ENCODE measurements at places on chromosomes 3 and 15.

- no peak for DNase-seq
Measured at GRCh38 chr15:73621286-73621826, 11.8 kb downstream of the NPTN start.

DNA sequence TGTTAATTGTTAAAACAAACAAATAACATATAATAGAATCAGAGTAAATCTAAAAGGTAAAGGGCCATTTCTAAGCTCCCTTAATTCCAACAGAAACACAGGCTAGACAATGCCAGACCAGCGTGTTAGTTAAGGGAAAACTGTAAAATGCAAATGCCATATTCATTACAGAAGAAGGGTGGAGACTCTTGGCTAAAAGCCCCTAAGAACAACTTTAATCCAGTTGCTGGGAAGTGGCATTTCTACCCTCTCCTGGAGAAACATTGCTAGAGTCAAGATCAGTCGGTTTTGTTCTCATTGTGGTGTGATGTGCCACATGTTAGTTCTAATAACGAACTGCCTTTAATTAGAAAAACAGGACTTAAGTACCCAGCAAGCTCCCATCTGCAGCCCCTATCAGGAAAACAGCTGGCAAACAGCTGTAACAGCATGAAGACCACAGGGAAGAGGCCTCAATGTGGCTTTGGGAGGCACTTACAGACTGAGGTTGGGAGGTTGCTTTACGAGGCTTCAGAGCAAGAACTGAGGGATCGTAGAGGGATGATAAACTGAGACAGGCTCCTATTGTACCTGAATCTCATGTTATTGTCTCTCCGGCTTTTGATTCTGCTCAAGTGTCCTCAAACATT is 1134.8 kb downstream of the ROBO1 start:
- no peak for DNase-seq

- no peak for DNase-seq
Measured at GRCh38 chr15:79535536-79535935, 103.4 kb downstream of the MINAR1 start.

GRCh38 chr15:33600212-33600611 is 289.4 kb downstream of the RYR3 start:
- DNase-seq, result no peak

DNA sequence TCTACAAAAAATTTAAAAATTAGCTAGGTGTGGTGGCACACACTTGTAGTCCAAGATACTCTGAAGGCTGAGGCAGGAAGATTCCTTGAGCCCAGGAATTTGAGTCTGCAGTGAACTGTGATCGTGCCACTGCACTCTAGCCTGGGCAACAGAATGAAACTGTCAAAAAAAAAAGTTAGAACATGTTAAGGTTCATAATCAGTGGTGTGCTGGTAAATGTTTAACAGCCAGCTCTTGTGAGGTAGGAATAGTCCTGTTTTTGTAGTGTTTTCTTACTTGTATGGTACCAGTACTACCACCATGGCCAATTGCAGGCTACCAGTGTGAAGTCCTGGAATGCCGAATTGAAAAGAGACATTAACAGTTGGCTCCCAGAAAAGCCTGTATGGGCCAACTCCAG is 50.7 kb downstream of the ATG7 start:
- DNase-seq, result no peak

- no peak for DNase-seq
Measured at GRCh38 chr15:41914411-41914810, 20.6 kb upstream of the SPTBN5 start.

DNA sequence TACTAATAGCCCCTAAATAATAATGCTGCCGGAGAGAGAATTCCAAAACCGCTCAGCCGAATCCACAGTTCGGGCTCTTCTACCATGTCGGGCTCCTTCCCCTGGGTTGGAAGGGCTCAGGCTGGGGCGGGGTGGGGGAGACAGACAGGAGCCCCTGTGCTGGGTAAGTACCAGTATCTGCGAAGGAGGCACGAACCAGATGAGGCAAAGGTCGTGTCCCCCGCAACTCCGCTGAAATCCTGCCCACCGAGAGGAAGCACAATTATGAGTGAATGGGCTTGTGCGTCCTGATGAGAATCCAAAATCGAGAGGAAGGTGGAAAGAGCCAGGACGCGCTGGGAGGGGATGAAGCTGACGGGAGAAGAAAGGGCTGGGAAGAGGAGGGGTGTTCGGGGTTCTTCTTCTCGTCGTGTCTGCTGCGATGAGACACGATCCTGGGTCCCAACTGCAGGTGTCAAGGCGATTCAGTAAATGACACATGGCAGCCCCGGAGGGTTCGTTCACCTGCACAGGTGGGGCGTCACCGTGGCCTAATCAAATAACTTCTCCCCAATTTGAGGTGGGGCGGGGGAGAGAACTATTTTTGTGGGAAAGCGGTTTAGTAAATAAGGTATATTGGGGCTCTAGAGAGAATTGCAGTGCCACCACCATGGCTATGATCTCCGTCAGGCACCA is 707 bp upstream of the FAM81A start:
- DNase-seq, result no peak

DNA sequence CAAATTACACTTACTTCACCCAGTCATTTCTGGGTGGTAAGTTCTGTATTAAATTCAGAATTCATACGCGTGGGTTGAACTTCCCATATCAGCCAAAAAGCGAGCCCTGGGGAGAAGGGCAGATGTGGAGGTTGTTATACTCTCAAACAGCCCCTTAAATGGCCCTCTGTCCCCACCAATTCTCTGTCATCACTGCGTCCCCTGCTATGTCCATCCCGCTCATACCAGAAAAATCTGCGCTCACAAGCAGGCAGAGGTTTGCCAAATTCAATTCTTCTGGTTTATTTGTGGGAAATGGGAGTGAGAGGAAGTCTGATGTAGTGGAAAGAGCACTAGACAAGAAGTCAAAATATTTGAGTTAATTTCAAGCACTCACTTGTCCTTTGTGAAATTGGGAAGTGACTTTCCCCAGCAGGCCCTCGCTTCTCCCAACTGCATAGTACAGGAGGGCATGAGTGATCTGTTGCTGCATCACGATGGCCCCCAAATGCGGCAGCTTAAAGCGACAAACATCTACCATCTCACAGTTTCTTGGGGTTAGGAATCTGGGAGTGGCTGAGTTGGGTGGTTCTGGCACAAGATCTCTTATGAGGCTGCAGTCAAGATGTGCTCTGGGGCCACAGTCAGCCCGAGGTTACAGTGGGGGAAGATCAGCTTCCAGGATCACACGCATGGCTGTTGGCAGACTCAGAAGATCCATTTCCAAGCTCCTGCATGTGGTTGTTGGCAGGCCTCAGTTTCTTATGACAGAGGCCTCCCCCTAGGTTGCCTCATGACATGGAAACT is 67.7 kb downstream of the CPN2 start:
- no peak for DNase-seq

DNA sequence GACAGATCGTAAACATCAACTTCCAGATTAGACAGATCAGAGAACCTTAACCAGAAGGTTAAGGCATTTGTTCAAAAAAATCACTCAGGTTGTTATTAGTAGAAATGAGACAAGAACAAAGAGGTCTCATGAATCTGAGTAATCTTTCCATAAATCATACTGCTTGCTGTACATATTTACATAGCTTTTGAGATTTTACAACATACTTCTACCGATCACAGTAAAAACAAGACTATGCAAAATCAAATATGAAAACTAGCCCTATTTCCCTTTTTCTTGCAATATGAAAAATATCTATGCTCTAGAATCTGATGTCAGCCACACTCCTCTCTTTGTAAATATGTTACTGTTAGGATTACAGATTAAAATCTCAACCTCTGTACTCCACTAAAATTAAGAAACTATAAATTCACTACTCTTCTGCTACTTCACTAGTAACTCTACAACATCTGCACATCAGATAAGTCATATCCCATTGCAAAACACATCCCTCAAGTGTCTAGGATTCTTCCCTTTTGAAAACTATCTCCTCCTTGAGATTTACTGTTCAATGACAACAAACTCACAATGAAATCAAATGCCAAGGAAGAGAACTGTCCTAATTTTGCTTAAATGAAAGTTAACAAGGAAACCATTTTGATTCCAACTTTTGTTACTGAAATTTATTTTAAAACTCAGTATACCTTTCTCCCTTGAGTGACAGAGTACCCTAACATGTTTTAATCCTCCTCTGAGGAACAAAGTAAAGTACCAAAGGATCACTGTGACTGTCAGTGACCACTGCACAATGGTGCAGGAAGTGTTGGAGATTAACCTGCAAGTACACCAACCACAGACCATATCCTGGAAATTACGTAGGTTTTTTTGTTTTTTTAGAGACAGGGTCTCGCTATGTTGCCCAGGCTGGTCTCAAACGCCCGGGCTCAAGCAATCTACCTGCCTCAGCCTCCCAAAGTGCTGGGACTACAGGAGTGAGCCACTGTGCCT is 12.8 kb downstream of the DCUN1D1 start:
- no peak for DNase-seq

DNA sequence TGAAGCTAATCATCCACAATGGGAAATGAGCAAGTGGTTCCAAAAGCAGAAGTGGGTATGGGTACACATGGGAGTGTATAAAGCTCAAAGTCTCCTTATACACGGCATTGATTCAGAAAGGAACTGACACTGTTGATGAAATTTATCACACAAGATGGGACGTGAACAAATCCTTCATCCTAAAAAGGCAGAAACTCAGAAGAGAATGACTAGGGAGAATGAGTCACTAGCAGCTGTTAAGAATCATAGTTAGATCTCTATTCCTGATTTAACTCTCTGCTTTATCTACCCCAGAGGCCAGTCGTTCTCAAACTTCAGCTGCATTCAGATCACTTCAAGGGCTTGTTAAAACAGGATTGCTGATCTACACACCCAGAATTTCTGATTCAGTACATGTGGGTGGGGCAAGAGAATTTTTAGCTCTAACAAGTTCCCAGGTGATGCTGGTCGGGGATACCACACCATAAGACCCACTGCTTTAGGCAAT is 97.7 kb upstream of the PHLDB2 start:
- no peak for DNase-seq

GRCh38 chr15:83087576-83087975 is 19.9 kb upstream of the TM6SF1 start:
- DNase-seq, result no peak

DNA sequence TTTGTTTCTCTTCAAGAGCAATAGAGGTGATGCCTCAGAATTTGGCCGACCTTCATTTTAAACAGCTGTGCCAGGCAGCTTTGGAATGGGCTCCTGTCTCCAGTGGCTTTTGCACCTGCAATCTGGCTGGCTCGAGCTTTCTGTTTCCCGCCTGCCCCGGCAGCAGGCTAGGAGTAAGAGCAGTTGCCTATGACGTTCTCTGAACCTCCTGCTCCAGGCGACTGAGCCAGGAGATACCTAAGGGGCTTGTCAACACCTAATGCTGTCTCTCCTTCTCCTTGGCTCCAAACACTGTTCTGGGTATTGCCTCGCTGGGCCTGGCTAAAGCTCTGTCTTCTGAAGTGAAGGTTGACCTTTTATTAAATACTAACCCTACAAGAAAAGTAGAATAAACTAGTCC is 229.9 kb downstream of the LRRN1 start:
- DNase-seq, result no peak

GRCh38 chr3:96755519-96755918 is 58.9 kb upstream of the EPHA6 start:
- no peak for DNase-seq

DNA sequence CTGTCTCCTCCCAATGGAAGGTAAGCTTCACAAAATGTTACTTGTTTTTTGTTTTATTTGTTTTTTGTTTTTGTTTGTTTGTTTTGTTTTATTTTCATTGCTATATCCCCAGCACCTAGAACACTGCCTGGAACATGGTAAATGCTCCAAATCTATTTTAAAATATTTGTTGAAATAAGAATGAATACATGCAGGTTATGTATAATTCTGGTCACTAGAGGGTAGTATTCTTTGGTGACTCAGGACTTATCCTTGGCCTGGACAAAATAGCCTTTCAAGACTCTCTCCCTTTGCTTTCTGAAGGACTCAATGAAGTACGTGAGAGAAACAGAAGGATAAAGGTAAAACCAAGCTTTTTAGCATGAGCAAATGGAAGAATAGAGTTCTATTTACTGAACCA is 46.9 kb upstream of the PPP2R3A start:
- DNase-seq, result no peak

DNA sequence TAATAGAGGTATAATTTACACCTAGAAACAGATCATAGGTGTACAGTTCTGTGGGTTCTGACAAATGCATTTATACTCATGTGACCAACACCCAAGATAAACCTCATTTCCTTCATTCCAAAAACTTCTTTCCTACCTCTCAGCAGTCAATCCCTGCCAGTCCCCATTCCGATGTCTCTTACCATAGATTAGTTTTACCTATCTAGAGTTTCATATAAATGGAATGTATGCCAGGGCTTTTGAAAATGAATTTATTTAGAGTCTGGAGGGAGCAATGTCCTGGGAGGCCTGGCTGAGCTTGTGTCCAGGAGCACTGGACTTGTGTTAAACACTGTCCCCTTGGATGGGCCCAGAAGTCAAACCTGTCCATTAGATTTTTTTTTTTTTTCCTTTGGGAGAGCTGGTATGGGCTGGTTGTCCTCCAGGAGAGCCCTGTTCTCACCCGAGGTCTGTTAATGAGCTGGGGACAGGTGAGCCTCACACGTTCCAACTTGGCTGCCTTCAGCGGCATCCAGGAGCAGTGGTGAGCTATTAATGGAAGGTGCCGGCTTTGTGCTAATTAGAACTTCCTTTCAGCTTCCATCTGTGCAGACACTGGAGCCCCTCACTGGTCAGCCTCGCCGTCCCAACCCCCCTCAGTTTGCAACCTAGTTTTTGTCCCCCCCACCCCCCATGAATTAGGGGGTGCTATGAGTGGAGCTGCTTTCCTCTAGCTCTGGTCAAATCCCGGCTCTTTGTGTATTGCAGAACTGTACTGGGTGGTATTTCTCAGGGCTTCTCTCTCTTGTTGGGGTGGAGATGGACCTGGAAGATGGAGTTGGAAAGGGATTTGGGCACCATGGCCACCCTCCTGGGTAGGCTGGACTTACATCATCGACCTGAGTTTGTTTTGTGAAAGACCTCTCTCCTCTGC is 40.7 kb upstream of the POLG start:
- DNase-seq, result no peak

DNA sequence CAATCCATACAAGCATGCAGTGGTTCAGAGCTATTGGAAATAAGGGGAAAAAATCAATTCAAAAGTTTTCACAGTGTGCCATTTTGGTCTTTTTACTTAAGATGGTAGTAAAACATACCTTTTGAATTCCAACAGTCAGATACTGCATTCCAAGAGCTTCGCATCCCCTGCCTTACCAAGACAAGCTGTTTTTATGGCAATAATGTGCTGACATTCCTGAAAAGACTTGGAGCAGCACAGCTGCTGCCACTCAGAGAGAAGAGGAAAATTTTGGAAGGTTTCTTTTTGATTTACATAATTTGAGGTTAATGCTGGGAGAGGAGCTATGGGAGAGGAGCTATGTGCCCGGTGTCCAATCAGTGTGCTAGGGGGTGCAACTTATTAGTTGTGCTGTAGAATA is 148.3 kb downstream of the FEZF2 start:
- DNase-seq, result no peak

GRCh38 chr3:70085613-70086012 is 86.1 kb downstream of the SAMMSON start:
- DNase-seq, result no peak

GRCh38 chr3:171801738-171802589 is 8.3 kb downstream of the PLD1 start:
- DNase-seq, result no peak

Data from esophagus squamous epithelium (tissue), 5 donors.